ENCODE measurements at places on chromosomes 3 and 15.

GRCh38 chr3:173789530-173790162 lies 392.1 kb downstream of the NLGN1 start:
- no peak for DNase-seq

GRCh38 chr3:53804697-53805462 lies 41.3 kb downstream of the CHDH start:
- DNase-seq, result no peak

- DNase-seq, result no peak
These were observed 84.3 kb downstream of the ARPP21 start for GRCh38 chr3:35723480-35724097.

DNA sequence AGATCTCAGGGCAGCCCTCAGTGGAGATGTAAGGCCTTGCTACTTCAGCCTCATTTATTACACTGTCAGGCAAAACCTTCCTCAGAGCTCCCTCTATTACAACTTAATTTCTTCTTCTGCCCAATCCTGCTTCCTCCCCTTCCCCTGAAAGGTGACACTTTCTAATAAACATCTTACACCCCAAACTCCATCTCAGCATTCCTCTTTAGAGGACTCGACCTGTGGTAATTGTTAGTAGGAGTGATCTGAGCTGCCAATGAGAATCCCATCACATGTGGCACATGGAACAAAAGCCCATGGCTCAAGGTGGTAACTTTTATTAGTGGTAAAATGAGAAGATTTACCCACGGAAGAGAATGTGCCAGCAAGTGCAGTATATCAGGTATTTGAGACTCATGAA lies 29.8 kb downstream of the DTWD1 start:
- DNase-seq, result no peak

GRCh38 chr15:71800190-71800589 lies 10.2 kb upstream of the NR2E3 start:
- DNase-seq, result no peak
